ENCODE measurements at places on chromosomes 2 and 18.

GRCh38 chr2:100870652-100871531, 51.0 kb downstream of the NPAS2 start:
- no peak for DNase-seq

DNA sequence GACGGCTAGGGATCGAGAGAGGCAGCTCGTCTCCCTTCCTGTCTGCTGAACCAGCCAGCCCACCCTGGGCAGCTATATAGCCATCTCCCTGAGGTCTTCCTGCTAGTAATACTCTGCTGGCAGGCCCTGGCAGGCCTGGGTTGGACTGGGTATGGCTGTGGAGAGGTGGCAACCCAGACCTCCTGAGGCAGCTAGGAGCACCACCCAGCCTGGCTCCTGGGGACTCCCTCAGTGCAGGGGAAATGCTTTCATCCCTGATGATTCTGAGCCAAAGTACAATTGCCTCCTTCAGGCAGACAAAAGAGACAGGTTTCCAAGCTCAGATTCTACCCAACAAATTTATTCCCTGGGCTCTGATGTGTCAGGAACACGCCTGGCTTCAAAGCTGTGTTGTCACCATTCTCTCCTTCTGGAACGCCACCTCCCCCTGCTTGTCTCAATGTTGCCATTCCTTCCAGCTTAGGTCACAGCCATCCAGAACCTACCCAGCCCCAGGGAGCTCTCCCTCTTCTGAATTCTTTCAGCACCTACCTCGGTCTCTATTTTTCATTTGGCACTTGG, 4.7 kb upstream of the DNAJB2 start:
- no peak for DNase-seq

GRCh38 chr2:101007415-101008345, 5.6 kb downstream of the RPL31 start:
- no peak for DNase-seq

DNA sequence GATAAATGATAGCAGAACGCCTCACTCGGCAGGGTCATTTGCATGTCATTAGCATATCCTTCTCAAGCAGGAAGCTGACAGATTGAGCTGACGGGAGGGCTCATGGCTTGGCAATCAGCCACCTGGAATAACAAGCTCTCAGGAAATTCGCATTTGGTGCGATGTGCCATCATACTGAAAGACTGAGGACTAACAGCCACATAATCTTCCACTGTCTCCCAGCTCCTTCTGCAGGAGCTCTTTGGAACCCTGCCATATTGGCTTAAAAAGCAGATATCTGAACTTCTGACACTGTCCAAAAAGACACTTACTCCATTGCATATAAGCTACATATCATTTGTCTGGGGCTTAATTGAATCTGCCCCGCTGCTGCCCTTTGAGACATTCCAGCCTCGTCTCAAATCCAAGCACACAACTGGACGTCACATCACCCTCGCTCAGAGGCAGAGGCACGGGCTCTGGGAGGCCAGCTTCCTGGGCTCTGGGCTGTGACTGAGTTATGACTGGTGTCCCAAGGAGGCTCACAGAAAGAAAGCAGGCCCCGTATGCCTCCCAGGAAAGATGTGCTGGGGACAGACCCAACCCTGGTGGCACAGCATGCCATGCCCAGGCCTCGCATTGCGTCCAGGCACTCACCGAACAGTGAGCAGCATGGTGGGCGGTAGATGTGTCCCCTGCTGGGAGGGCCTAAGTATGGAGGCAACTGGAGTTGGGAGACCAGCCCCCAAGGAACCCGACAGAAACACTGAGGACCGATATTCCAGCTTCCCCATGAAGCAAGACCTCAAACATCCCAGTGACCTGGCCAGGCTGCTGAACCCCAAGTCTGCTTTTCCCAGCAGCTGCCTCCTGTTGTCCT, 228.0 kb downstream of the ATAD2B start:
- DNase-seq = no peak

DNA sequence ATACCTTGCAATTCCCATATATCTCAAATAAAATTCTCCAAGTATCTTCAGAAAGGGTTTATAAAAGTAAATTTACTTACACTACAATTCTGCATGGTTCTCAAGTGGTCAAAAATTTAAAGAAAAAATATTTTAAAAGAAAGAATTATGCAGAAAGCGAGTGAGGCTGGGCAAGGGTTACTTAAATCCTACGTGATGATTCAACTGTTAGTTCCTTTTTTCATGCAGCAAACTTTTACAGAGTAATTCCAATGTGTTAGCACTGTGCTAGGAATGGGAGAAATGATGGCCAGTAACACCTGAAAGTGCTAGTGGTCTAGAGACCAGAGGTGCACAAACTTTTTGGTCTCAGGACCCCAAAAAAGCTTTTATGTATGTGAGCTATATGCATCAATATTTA, 133.4 kb downstream of the ATAD2B start:
- no peak for DNase-seq

DNA sequence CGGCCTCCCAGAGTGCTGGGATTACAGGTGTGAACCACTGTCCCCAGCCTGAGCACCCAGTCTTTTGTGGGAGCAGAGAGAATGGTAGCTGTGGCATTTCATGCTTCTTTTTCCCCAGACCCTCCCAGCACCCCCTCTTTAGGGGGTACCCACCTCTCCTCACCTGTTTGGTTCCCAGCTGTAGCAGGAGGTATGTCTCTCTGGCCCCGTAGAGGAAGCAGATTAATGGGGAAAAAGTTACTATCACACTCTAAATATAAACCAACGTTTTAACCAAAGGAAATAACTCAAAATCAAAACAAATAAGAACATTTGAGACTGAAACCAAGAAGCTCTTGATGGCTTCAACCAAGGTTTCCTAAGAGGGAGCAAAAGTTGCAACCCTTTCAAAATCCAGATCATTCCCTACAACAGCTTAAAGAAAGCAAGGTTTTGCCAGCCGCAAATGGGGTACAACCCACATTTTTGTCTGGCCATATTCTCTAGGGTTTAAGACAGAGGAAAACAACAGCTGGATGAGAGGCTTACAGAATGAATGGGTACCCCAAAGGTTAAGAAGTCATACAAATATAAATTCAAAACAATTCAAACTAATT, 8.0 kb downstream of the RNF125 start:
- DNase-seq = no peak

All from nephron progenitor cell (in vitro differentiated cells).